ENCODE measurements at places on chromosomes 2 and 18.

DNA sequence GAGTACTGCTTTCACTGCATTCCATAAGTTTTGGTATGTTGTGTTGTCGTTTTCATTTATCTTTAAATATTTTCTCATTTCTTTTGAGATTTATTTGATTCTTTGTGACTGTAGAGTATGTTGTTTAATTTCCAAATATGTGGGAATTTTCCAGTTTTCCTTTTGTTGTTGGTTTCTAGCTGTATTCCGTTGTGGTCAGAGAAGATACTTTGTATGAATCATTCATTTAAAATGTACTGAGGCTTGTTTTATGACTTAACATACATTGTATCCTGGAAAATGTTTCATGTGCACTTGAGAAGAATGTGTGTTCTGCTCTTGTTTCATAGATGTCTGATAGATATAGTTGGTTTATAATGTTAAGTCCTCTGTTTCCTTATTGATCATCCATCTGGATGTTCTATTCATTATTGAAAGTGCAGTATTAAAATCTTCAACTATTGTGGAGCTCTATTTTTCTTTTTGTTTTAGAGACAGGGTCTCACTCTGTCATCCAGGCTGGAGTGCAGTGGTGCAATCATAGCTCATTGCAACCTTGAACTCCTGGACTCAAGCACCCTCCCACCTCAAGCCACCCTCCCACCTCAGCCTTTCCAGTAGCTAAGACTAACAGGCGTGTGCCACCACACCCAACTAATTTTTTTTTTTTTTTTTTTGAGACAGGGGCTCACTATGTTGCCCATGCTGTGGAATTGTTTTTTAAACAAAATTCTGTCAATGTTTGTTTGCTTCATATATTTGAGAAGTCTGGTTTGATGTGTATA is 96.8 kb downstream of the TAF4B start:
- no peak for DNase-seq

- no peak for DNase-seq
Observed at GRCh38 chr2:71449343-71449742, 4.0 kb upstream of the DYSF start.

DNA sequence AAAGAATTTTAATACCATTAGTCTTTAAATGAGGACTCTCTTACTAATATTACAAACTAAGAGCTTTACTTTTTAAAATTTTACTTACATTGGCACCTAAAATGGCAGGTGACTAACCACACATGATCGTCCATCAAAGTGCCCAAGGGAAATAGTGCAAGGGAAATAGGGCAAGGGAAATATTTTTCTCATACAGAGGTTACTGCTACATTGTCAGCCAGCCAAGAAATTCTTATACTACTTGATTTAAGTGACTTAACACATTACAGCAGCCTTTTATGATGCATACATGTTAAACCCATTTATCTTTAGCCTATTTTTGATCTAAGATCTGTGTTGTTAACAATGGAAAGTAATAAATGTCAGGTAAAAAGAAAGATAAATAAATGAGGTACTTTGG is 587.2 kb upstream of the PKDCC start:
- DNase-seq: no peak

- no peak for DNase-seq
Observed at GRCh38 chr18:59729781-59730180, 32.6 kb upstream of the CCBE1 start.

DNA sequence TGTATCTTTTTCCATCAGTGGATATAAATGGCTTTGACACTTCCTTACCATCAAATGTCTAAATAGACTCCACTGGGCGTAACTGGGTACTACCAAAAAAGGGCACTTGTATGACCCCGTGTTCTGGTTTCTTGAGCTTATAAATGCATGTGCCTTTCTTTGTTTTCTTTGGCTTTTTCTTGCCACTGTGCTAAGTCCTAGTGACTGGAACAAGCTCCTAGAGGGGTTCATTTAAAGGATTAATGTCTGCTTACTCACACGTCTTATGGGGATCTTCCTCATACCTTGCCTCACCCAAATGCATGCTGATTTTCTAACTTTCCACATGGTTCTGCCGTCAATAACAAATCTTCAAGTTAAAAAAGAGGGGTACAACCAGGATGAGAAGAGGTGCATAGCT is 19.8 kb upstream of the ZNF532 start:
- no peak for DNase-seq

- no peak for DNase-seq
Observed at GRCh38 chr2:73903313-73903712, 10.5 kb downstream of the ACTG2 start.

DNA sequence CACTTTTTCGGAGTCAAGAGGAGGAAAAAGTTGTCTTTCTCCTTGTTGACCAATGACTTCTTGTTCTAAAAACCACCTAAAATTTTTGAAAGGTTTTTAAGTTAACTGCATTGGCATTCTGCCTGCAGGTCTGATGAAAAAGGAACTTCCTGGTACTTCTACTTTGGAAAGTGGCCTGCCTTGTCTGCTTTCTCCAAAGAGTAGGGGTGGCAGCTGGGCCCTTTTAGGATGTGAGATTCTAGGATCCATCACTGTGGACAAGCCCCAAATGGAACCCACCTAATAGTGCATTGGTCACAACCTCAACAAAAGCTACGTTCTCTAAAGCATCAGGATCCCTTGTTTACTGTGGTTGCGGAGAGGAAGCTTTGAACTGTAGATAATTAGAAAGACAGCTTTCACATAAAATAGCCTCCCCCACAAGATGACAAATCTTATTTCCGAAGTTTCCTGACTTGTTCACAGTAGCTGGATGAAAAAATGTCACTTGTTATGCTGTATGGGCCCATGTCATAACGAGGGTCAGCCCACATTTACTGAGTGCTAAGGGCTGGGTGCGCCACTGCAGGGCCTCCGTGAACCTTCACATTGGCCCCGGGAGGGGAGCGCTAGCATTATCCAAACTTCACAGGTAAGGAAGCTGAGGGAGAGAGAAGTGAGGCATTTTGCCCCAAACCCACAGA is 17.4 kb downstream of the ASPRV1 start:
- DNase-seq: no peak

DNA sequence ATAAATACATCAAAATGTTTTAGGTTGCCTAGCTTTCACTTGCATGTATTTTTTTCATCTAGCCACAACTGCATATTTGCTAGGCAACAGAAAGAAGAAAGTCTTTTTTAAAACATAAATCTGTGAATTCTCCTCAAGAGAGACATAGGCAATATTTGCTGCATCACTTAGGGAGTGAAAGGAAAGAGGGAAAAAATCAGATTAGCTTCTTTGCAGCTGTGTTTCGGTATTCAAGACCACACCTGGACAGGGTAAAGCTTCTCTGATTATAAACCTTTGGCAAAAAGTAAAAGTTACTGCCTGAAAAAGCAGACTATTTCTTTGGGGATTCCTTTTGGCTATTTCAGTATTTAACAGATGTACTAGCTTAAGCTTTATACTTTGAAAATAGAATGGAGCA is 280.9 kb upstream of the ZSWIM2 start:
- DNase-seq: no peak

- DNase-seq: no peak
Observed at GRCh38 chr18:22691946-22692710, 241.0 kb upstream of the RBBP8 start.

DNA sequence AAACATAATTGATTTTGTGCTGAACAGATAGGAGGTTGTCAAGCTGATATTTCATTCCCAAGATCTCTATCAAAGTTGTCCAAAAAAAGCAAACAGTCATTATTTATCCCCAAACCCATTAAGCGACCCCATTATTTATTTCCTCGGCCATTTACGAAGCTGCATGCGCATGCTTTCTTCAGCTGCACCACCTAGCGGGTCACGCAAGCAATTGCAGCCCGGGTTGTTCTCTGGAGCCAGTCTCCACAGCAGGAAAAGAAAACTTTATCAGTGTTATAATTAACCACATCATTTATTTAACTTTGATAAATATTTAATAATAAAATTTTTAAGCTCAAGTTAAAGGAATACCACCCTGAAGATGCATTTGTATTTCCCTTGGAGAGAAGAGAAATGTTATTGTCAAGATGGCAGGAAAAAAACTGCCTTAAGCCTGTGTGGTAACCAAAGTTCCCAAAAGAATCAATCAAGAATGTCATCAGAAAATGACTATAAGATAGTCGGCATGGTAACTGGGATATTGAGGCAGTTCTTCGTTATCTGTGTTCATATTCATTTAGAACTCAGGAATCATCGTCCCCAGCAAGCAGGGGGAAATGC is 304.7 kb downstream of the FBXO15 start:
- DNase-seq: no peak

Measured in CD4-positive, alpha-beta T cell treated with Interleukin-15 for 1 hour (primary cell).